ENCODE measurements at places on chromosomes 11 and 22. TPM values are rescaled to one million over a fixed set of nuclear protein-coding genes. Genes with fewer than 3 reads are reported as not detected.

DNA sequence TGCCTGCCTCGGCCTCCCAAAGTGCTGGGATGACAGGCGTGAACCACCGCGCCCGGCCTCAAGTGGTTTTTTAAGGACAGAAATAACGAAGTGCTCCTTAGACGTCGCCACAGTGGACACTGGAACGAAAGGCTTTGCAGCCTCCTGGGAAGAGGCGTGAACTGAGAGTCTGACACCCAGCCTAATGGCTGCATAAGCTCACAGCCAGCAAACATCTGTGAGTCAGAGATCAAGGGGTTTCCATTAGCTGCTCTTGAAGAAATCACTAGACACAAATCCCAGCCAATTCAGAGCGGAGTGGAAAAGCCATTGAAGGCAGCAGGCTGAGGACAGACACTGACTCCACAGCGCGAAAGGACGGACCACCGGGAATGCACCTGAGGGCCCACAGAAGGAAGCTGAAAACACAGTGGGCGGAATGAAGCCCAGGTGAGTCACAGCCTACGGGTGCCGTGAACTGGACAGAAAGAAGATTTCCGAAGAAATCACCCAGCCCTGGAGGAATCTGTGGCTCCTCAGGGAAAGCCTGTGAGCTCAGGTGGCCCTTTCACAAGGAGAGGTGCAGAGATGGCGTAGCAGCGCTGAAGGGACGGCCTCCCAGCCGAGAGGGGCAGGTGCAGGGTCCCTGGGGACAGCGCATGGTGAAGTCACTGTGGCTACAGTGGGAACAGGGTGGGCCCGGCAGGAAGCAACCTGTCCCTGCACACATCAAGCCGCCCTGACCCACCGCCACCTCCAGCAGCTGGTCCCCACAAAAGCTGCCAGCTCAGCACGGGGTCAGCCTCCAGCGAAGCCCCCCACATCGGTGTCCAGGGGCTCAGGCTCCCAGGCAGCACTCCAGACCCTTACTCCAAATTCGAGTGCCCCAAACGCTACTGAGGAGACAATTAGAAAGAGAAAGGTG lies 11.6 kb downstream of the LMNTD2 start:
- H3K27me3 ChIP-seq, result peaks cover 33% of the 10 kb centered on the region
- H3K4me1 ChIP-seq, result no peaks in the 10 kb centered on the region
- no peak for DNase-seq

DNA sequence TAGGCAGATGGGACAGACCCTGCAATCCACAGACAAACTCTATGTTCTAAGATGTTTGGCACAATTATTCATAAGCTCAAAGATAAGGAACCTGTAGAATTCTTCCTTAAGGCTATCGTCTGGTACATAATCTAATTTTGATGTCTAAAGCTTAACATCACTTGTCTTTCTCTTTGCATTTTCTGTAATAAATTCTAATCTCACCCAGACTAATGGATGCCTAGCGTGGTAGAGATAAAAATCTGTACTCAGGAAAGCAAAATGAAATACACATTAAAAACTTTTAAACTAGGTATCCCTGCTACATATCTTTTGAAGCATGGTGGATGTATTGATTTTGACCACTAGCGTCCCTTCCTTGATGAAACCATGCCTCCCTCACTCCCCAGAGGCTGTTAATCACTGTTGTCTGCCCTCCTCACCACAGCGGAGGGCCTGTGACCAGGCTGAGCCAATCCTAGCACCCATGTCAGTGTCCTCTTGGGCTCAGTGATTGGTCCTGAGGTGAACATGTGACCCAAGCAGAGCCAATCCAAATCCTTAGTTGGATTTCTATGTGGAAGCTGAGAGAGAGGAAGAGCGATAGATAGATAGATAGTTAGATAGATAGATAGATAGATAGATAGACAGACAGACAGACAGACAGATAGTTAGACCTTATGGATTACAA lies 82.2 kb upstream of the GRK3 start:
- no peak overlapping the region for H3K4me3 ChIP-seq
- H3K27me3 ChIP-seq, result no peaks in the 10 kb centered on the region
- H3K36me3 ChIP-seq, result no peaks in the 10 kb centered on the region

GRCh38 chr11:119047205-119047604 lies 9.8 kb downstream of the HYOU1 start:
- H3K4me1 ChIP-seq, result no peaks in the 10 kb centered on the region
- H3K4me3 ChIP-seq, result no peak overlapping the region
- no peaks in the 10 kb centered on the region for H3K27me3 ChIP-seq
- peaks cover 72% of the 10 kb centered on the region for H3K36me3 ChIP-seq
- no peak for DNase-seq
- H3K27ac ChIP-seq, result no peak overlapping the region

- no peak for DNase-seq
- no peak overlapping the region for H3K4me3 ChIP-seq
- peak overlapping the region; percentile 8 for H3K27ac ChIP-seq
- H3K4me1 ChIP-seq, result peaks cover 6% of the 10 kb centered on the region
- H3K27me3 ChIP-seq, result no peaks in the 10 kb centered on the region
These were observed 43.4 kb downstream of the SCUBE2 start for GRCh38 chr11:9047964-9048523.

ACCSL gene
- not detected for polyA plus RNA-seq

Measured in heart left ventricle (tissue), 16 donors.